ENCODE measurements at places on chromosomes 6 and 20.

- no peak for DNase-seq
Measured at GRCh38 chr6:411402-412145, 20.0 kb downstream of the IRF4 start.

- no peak for DNase-seq
Measured at GRCh38 chr20:35461620-35462019, 6.2 kb downstream of the CEP250 start.

- no peak for DNase-seq
Measured at GRCh38 chr20:63082308-63082938, 75.7 kb upstream of the BHLHE23 start.

DNA sequence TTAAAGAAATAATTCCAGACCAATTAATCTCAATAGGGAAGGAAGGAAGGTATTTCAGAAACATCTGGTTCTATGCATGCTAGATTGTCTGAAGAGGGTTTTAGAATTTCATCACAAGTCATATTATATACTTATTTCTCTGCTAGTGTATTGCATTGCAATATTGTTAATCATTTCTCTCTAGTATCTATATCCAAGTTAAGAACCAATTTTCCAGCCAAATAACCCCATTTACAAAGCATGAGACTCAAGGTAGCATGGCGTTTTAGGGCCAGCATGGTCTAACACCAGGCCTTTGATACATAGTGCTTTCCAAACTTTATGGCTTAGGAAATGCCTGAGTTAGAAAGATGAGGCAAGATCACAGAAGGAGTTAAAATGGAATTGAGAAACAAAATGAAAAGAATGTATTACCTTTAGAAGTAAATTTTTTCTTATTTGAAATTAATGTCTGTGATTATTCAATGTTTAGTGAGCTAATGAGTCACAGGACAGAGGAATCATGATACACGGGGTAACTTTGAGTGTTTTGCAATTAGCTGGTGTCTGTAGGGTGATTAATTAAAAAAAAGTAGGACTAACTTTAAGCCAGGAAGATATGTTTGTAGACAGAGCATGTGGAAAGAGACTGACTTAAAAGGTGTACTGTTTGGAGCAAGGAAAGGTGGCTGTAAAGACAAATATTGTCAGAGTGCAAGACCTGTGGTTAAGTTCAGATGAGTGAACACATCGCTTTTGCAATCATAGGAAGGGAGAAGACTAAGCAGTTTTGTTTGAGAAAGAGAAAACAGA is 1006.2 kb upstream of the CITED2 start:
- peak; percentile 46 for DNase-seq

DNA sequence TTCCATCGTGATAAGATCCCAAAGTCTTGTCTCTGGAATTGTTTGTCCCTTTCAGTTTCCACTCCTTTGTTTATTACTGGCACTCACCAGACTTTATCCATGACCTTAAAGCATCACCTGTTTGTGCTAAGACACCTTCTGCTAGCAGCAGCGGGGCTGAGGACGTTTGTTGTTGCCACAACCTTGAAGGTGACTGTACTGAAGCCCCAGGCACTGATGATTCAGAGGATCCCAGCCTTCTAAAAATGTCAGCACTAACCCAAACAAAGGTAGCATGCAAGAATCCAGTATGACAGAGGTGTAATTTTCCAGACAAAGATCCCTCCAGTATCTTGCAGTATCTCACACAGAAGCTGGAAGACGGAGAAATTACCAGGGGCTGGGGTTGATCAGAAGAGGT is 28.9 kb upstream of the SMIM8 start:
- DNase-seq: no peak

GRCh38 chr6:105603788-105604586 is 201.1 kb upstream of the PREP start:
- DNase-seq: no peak

DNA sequence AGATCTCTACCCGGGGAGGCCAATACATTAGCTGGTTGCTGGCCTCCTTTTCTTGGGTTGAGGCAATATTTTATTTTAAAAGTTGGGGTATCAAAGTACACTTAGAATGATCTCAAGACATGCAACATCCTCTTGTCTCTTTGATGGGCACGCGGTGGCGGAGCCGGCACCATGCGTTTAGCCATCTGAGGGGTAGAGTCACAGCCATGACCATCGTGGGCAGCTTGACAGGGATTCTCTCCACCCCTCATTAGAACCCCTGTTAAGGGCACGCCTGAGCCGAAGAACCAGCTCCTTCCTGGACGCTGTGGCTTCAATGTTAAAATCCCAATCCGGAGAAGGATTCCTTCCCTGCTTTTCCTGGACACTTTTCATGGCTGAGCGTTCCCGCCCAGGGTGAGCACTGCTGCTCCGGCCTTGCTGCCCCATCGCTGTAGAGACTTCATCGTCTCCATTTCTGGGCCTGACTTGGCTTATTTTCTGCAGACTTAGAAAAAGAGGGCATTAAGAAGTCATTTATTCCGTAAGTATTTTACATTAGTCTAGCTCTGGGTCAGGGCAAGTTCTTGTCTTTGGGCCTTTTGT is 142.7 kb upstream of the CDH4 start:
- no peak for DNase-seq

DNA sequence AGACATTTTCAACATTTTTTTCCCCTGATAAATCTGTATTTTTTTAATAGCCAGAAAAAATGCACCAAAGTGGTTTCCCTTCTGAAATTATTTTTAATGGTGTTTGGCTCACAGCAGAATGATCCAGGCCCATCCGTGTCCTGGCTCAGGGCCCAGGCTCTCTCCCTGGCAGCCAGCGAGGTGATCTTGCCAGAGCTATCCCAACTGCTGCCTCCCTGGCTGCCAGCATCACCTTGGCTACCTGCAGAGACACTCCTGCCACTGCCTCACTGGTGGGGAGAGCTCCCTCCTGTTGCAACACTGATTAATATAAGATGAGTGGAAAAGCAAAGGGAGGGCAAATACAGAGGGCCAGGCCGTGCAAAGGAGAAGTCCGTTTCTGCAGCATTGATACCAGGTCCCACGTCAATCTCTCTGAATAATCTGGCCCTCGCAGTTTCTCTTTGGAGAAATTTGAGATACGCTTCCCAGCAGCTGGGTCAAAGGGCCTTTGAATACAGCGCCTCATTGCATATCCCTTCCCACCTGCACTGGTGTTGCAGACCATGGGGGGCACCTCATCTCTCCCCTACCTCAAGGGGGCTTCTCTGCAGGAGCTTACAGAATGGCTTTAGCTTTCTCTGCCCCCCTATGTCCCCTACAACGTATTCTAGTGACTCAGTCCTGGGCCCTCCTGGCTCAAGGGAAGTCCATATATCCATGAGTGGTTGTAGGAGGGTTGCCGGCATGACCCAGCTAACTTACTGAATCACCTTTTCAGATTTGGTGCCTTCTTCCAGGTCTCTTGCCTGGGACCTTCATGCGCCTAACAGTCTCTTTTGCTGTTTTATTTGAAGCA is 12.8 kb upstream of the DSTN start:
- DNase-seq: no peak

GRCh38 chr20:47784599-47785310 is 526 bp downstream of the SULF2 start:
- DNase-seq: no peak

- DNase-seq: no peak
Measured at GRCh38 chr6:136860043-136860442, 37.7 kb downstream of the PEX7 start.

DNA sequence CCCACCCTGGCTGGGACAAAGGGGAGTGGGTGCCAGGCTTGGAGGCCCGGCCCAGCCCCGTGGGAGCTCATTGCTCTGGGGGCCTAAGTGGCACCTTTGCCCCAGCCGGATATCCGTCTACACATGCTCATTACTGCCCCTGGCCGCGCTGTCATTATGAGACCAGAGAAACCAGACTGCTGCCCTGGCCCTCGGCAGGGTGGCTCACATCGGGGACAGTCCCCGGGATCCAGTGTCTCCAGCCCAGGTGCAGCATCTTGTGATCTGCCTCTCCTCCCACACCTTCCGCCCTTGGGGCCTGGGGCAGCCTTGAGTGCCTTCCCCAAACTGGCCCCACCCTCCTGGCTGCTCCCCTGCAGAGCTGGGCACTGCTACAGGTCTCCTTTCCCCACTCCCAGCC is 4.9 kb downstream of the SRMS start:
- DNase-seq: no peak

- no peak for DNase-seq
Measured at GRCh38 chr20:1330075-1330830, 1.3 kb upstream of the SDCBP2 start.

GRCh38 chr20:3326779-3327521 is 80.5 kb downstream of the DNAAF9 start:
- no peak for DNase-seq

DNA sequence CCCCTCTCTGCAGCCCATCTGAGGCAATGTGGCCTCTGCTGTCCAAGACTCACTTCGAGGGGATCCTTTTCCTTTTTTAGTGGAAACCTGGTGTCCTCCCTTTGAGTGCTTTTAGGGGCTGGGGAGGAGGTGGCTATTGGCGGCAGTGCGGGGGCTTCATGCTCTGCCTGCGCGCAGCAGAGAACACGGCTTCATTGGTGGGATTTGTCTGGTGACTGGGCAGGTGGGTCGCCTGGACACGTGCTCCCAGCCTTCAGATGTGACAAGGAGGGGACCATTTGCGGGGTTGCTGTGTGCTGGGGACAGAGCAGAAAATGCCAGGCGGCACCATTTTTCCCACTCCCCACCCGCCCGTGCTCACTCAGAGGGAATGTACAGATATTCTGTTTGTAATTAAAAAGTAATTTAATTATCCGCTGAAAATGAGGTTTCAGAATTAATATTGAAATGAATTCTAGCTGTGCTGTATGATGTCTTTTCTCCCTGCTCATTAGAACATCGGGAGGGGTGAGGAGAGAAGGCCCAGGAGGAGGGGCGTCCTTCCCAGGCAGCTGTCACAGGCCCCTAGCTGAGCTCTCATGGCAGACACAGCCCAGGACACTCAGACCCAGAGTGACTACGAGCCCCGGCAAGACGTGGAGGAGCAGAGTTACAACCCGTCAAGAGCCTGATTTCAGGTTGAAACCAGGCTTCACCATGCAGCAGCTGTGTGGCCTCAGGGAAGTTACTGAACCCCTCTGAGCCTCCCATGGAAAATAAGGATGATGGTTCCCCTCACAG is 417.2 kb upstream of the SULF2 start:
- DNase-seq: no peak

DNA sequence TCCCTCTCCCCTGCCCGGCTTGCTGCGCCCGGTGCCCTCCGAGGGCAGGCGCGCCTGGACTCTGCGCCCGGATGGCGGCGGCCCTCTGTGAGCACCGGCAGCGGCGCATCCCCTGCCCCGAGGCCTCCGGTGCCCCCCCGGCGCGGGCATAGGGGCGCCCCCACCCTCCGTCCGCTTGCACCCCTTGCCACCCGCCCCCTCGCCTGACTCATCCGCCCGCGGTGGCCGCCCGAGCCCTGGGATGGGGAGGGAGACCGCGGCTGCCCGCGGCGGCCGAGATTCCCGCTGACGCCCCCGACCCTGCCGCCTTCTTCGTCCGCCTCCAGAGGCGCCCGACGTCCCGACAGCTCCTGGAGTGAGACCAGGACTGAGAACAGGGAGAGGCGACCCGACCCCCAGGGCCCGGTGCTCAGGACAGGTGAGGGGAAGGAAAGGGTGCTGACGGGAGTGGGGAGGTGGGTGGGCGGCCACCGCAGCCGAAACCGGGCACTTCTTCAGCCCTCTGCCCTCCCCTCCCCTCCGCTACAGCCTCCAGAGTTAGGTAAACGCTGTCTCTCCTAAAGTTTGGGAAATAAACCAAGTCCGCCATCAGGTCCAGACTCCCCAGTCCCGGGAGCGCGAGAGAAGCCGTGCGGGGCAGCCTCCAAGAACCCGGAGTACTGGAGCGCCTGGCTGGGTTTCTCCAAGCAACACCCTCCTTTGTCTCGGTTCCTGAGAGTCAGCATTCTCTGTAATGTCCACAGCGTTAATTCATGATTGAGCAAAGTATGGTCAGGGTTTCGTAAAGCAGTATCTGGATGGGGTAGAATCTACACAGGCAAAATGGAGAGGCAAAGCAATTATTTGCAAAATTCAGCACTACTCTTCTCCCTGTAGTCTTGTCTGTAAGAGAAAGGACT is 539 bp downstream of the TMEM200A start:
- DNase-seq: no peak

GRCh38 chr6:26594131-26594498 is 2.6 kb upstream of the ABT1 start:
- no peak for DNase-seq

GRCh38 chr6:26401987-26402658 is at the start of gene BTN3A1:
Gene BTN3A1 (plus strand): TSS chr6:26402275. CDS start chr6:26405564, 3,289 bp downstream.
- no peak for DNase-seq

GRCh38 chr6:161188547-161189465 is 85.1 kb downstream of the AGPAT4 start:
- DNase-seq: no peak

- DNase-seq: peak; percentile 47
Measured at GRCh38 chr6:167047554-167047953, 48.4 kb downstream of the CEP43 start.

- DNase-seq: peak; percentile 49
Measured at GRCh38 chr6:154370545-154370944, 13.9 kb upstream of the IPCEF1 start.
